ENCODE measurements at places on chromosomes 16 and 17. TPM values are rescaled to one million over a fixed set of nuclear protein-coding genes. Genes with fewer than 3 reads are reported as not detected.

The BCAS3 gene
- 16.1 TPM for polyA plus RNA-seq

The SPATA22 gene
- not detected for polyA plus RNA-seq

The FOXO3B gene
- polyA plus RNA-seq: 5.8 TPM

The JUP gene
- 9.4 TPM for polyA plus RNA-seq

The TMEM100 gene
- 0.07 TPM for polyA plus RNA-seq

The STX1B gene
- 1.6 TPM for polyA plus RNA-seq

The ASPA gene
- not detected for polyA plus RNA-seq

The DNAAF8 gene
- polyA plus RNA-seq: 1.9 TPM

The TPPP3 gene
- polyA plus RNA-seq: 0.64 TPM

The TEKT3 gene
- 0.21 TPM for polyA plus RNA-seq

The MPP2 gene
- 3.1 TPM for polyA plus RNA-seq

The C16orf89 gene
- not detected for polyA plus RNA-seq

The GCGR gene
- not detected for polyA plus RNA-seq

The LPO gene
- 0.07 TPM for polyA plus RNA-seq

The TBX2 gene
- polyA plus RNA-seq: 7.8 TPM

The CIBAR2 gene
- not detected for polyA plus RNA-seq

The GRIN2C gene
- polyA plus RNA-seq: 0.04 TPM

The NPIPA5 gene
- 16.5 TPM for polyA plus RNA-seq

The KRTAP4-5 gene
- not detected for polyA plus RNA-seq

The CDH13 gene
- 86.2 TPM for polyA plus RNA-seq

The NACA2 gene
- 0.15 TPM for polyA plus RNA-seq

The KRT27 gene
- polyA plus RNA-seq: not detected

The FBXO39 gene
- 0.07 TPM for polyA plus RNA-seq

The TLCD1 gene
- 9.4 TPM for polyA plus RNA-seq

All from BJ (cell line).